ENCODE measurements at places on chromosomes 16 and 17. TPM values are rescaled to one million over a fixed set of nuclear protein-coding genes. Genes with fewer than 3 reads are reported as not detected.

DNA sequence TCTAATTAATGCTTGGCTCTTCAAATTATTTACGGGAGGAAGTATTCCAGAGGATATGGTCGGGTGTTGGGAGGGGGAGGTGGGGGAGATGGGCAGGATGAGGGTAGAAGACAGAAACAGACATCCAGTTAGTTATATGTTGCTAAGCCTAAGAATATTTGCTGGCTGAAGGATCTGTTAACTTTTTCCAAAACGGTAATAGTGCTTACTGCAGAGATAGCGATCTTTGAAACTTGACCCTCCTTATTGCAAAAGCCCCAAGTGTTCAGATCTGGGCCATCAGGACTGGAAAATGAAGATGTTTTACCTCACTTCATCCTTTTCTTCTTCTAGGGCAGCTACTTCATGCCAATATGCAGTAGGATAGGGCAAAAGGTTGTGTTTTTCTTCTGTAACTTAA lies 27.0 kb upstream of the MMD start:
- DNase-seq: peak; percentile 25

GRCh38 chr16:22764662-22765327 lies 49.2 kb upstream of the HS3ST2 start:
- DNase-seq: no peak

- DNase-seq: no peak
These were observed 928 bp downstream of the HBA1 start for GRCh38 chr16:177394-177822.

- DNase-seq: no peak
These were observed 149.8 kb upstream of the HS3ST2 start for GRCh38 chr16:22664132-22664531.

GRCh38 chr16:9665851-9666271 lies 516.4 kb downstream of the GRIN2A start:
- no peak for DNase-seq

GRCh38 chr16:81143921-81144471 lies 47.8 kb upstream of the GCSH start:
- DNase-seq: peak; percentile 63

DNA sequence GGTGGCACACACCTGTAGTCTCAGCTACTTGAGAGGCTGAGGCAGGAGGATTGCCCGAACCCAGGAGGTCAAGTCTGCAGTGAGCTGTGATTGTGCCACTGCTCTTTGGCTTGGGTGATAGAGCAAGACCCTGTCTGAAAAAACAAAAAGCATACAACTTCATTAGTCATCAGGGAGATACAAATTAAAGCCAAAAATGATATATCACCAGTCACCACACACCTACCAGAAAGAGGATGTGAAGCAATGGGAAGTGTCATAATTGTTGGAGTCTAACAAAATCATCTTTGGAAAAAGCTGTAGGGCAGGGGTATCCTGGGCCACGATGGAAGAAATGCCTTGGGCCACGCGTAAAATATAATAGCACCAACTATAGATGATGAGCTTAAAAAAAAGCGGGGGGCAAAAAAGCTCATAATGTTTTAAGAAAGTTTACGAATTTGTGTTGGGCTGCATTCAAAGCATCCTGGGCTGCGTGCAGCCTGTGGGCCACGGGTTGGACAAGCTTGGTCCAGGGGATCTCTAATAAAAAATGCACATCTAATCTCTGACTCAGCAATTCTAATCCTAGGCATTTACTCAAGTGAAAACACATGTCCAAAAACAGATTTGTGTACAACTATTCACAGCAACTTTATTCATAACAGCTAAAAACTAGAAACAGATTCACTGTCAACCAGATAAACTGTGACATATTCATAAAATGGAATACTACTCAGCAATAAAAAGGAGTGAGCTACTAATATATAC lies 65.9 kb downstream of the HIC1 start:
- no peak for DNase-seq

DNA sequence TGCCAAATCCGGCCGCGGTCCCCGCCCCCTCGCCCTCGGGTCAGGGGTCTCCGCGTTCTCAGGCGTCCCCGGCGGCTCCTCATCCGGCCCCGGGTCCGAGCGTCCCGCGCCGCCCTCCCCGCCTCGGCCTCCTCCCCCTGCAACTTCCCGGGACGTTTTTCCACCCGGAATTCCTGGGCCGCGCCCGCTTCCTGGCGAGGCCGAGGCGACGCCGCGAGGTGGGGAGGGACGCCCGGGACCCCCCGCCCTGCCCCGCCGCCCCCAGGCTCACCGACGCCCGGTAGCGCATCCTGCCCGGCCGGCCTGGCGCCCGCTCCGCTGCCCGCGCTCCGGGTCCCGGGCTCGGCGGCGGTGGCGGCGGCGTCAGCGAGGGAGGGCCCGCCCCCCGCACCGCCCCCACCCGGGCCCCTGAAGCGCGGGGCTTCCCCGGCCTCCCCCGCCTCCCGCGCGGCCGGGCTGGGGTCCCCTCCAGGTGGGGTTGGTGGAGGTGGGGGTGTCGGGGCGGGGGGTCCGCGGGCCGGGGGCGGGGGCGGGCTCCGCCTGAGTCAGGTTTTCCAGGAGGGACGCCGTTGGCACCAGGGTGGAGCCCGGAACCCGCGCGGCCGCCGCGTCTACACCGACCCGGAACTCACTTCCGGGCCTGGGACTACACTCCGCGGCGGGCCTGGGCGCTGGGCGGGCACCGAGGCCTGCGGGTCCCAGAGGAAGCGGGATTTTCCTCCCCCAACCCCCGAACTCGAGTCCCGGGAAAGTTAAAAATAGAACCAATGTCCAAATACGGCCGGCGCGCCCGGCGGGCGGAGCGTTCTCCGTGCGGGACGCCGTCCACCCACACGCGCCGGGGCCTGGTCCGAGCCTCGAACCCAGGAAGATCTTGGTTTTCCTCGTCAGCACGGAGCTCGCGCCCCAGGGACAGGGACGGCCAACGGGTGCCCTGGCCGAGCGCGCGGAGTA lies 6.8 kb downstream of the MYO1C start:
- peak; percentile 75 for DNase-seq

- no peak for DNase-seq
These were observed 11.9 kb upstream of the NUBP1 start for GRCh38 chr16:10731790-10732189.

GRCh38 chr17:57622683-57623433 lies 122.2 kb downstream of the CCDC182 start:
- DNase-seq: no peak

DNA sequence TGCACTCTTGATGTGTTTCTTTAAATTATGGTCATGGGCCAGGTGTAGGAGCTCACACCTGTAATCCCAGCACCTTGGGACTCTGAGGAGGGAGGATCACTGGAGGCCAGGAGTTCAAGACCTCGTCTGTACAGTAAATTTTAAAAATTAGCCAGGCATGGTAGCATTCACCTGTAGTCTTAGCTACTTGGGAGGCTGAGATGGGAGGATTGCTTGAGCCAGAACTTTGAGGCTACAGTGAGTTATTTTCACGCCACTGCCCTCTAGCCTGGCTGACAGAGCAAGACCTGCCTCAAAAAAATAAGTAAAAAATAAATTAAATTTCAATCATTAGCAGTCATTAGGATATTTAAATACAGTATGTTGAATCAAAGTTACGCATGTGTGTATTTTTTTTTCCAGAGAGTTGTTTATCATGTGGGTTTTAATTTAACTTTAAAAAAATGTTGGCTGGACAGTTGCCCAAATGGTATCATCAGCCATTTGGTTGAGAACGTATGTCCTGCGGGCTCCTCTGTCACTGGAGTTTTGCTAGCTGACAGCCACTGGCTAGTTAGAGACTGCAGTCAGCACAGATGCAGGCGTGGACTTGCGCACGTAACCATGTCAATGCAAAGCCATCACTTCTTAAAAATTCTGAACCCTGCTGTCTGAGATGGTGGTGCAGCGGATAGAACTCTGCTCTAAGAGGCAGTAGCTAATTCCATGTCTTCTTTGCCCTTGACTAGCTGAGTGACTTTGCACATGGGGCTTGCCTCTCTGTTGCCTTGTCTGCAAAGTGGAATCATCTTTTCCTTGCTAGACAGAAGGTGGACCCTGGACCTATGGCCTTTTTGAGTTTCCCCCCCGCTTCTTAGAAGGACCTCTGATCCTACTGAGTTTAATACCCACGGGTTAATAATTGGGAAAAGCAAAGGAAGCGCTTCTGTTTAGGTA lies 40.0 kb downstream of the MAPT start:
- no peak for DNase-seq

DNA sequence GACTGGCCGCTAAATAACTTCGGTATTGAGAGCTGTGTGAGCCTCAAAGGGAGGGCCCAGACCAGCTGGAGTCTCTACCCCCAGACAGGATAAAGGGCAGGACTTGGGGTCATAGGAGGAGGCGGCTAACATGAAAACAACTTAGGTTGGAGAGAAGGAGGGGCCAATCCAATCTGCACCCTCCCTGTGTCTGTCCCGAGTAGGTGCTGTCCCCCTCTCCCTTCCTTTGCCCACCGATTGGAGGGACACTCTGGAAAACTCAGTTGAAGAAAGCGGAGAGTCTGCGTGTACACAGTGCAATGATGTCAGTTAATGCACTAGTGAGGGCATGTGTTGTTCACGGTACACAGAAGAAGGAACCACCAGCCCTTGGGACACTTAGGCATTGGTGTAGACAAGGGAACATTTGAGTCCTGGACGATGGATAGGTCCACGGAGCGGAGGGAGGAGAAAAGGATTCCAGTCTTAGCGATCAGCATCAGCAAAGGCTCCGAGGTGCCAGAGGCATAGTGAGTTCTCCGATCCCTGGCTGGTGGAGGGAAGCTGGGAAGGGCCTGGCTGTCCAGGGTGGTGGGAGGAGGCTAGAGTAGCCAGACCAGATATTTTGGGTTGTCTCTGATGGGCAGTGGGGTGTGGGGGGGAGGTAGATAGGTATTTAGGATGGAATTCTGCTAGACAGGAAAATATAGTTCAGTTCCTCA lies 761 bp downstream of the NOL3 start:
- DNase-seq: no peak

DNA sequence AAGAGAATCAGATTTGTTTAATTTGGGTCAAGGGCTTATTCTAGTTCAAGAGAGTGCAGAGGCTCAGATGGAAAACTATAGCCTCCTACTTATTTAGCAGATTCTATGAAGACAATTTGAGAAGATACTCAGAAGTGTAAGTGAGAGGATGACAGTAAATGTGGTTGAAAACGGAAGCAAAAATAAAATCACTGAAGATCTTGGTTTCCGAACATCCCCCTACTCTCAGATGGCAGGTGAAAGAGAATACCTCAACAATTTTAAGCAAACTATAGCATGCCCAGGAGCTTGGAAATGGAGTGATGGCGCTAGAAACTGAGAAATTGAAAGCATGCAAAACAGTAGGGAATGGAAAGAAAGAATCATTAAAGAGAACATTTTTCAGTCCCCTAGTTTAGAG lies 705.5 kb upstream of the CDH8 start:
- DNase-seq: no peak

- DNase-seq: peak; percentile 24
These were observed 39.7 kb downstream of the ARHGAP17 start for GRCh38 chr16:24975428-24975889.

GRCh38 chr17:72191921-72192799 lies 71.3 kb downstream of the SOX9 start:
- DNase-seq: no peak

GRCh38 chr16:20868890-20869289 lies 31.3 kb downstream of the DCUN1D3 start:
- no peak for DNase-seq

DNA sequence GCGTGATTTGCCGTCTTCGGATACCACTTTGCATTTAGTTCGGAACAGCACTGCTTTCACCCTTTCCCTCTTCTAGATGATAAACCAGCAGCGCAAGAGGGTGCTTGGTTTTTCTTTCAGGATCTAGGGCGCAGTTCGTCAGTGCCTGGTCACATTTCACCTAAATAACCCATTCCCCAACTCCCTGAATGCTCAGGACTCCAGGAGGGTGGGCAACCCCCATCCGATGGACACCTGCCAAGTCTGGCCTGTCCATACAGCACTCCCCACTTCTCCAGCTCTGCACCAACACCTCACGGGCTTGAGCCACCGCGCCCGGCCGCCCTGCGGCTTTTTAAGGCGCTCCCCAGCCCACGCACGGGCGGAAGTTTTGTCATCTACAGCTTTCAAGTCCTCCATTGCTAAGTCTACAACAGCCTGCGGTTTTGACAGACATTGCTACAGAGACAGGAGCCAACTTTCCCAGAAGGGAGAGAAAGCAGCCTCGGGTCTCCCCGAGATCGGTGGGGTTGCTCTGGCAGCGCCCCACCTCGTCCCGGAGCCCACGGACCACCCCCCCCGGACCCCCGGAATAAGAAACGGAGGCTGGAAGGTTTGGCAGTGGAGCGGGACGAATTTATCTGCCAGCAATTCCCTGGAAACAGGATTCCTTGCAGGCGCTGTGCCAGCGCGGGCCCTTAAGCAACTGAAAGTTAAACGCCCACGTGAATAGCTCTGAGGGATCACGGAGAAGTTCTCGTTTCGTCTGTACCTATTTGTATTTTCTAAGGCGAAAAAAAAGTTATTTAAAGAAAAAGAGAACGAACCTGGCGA lies 38.6 kb upstream of the SLFN13 start:
- no peak for DNase-seq

DNA sequence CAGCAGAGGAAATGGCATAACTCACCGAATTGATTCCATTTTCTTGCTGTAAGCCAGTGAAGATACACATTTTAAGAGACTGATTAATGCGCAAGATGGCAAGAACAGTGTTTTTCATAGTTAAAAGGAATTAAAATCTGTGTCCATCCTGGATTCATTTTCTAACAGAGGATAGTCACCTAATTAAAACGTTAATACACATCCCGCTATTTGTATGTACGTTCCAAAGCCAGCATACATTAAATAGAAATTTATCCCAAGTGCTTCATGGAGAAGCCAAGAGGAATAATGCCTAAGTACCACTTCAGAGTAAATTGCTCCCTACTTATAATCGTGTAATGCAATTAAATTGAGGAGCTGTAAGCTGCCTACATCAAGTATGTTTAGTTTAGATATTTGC lies 49.9 kb downstream of the RBFOX1 start:
- DNase-seq: no peak

- DNase-seq: peak; percentile 72
These were observed 1.9 kb downstream of the MNT start for GRCh38 chr17:2398655-2399571.

The ZFHX3 gene
- total RNA-seq: 39.9 TPM

The C16orf74 gene
- 3.8 TPM for total RNA-seq

The PDE6G gene
- total RNA-seq: not detected

The SDK2 gene
- total RNA-seq: 0.09 TPM

The SHISA9 gene
- 0.60 TPM for total RNA-seq

The PIRT gene
- not detected for total RNA-seq

The NTN1 gene
- 0.86 TPM for total RNA-seq

The RPGRIP1L gene
- total RNA-seq: 17.8 TPM

The RHBDL1 gene
- 2.9 TPM for total RNA-seq
